ENCODE measurements at places on chromosomes 5 and 9.

GRCh38 chr9:38019731-38020130 lies 49.3 kb downstream of the SHB start:
- no peak for DNase-seq

DNA sequence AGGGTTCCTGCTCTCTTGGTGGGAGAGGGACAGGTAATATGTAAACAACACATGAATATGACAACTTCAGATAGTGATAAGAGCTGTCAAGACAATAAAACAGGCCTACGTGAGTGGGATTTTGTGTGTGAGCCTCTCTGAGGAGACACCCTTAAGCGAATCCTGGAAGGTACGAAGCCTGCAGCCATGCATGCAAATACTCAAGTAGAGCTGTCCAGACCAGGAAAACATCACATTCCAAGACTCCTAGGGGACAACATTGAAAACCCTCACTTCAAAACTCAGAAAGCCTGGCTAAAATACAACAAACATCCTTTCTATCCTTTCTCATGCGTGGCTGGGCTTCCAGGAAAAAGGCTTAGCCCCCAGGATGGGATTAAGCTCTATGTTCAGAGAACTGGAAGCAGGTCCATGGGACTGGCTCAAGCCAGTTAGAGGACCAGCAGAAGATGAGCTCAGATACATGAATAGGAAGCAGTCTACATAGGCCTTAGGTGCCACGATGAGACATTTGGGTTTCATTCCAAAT lies 124.8 kb upstream of the IQGAP2 start:
- no peak for DNase-seq

- no peak for DNase-seq
These were observed 32.2 kb upstream of the CDH18 start for GRCh38 chr5:20020247-20020646.

- no peak for DNase-seq
These were observed 16.9 kb upstream of the CPLX2 start for GRCh38 chr5:175854231-175855040.

DNA sequence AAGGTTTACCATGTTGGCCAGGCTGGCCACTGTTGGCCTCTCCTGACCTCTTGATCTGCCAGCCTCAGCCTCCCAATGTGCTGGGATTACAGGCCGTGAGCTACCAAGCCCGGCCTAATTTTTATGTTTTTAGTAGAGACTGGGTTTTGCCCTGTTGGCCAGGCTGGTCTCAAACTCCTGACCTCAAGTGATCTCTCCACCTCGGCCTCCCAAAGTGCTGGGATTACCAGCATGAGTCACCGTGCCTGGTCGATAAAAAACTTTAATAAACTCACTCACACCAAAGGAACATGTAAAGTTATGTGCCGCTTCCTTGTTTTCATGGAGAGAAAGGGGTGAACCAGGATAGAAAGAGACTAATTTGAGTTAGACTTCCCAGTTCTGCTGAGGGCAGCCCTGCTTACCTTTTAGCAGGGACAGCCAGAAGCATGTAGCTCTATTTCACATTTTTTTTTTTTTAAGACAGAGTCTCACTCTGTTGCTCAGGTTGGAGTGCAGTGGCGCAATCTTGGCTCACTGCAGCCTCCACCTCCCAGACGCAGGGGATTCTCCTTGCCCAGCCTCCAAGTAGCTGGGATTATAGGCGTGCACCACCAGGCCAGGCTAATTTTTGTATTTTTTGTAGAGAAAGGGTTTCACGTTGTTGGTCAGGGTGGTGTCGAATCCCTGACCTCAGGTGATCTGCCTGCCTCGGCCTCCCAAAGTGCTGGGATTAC lies 11.4 kb upstream of the HAUS6 start:
- DNase-seq: no peak

DNA sequence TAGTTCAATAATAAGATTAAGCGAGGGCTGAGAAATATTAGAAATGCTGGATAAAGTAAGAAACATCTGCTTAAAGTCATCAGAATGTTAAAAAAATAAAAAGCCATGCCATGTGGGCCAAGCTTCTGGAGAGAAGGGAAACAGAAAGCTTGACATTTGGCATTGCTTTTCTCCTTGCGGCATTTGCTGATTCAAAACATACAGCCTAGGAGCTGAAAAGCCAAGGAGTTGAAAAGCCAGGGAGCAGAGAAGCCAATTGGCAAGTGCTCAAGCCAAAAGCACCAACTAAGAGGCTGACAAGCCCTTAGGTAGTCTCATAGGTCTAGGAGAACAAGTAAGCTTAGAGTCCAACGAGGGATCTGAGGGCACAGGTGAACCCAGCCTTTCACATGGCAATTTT lies 754.3 kb downstream of the TLE4 start:
- DNase-seq: no peak

- DNase-seq: no peak
These were observed 70.6 kb downstream of the IQGAP2 start for GRCh38 chr5:76473661-76474060.

DNA sequence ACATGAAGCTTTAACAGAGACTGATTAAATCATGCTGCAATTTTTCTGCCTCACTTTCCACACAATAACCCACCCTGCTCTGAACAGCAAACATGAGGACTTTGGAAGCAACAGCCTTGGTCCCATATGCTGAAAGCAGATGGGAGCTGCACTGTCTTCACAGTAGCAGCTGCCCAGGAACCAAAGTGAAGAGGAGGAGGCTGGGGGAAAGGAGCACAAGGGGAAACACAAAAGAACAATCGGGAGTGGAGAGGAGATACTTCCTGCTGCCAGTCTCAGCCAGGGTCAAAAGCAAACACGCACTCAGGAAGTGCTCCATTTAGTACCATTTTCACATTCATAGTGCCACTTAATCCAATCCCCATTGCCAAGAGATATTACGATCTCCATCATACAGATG lies 183.3 kb upstream of the PUM3 start:
- no peak for DNase-seq

DNA sequence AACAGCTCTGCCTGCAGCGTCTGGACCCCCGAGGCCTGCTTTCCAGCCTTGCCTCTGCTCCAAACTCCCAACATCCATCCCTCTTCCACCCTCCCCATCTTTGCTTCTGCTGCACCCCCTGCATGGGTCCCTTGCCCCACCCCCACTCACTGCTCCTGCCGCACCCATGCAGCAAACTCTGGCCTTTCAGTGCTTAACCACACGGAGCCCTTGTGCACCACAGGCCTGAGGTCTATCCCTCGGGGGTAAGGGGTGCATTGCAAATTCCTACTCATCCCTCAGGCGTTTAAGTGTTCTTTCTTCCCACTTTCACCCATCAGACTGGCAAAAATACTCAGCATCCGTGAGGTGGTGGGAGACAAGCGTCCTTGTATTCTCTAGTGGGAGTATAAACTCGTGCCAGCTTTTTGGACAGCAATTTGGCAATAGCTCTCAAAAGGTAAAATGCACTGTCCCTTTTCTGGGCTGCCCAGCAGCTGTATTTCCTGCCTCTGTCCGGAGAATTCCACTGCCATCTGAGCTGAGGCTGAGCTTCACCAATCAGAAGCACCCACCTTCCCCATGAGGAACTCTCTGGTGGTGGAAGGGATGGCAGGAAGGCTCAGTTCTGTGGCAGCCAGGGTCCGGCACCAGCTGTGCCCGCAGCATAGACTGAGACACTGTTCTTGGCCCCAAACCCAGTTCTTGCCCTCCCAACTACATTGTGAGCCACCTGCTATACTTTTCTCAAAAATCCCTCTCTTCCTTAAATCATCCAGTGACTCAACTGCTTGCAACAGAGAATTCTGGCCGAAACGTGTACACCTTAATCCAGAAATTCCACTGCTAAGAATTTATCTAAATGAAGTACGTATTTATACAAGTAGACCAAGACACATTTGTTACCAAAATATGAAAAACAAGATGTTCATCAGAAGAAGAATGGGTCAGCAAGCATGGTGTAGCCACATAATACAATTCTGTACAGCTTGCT lies 15.0 kb downstream of the PSMB7 start:
- DNase-seq: no peak

GRCh38 chr5:145393426-145393825 lies 441.7 kb downstream of the PRELID2 start:
- no peak for DNase-seq

GRCh38 chr5:94248175-94248875 lies 370.1 kb downstream of the KIAA0825 start:
- DNase-seq: no peak

GRCh38 chr5:144577676-144578075 lies 407.0 kb downstream of the KCTD16 start:
- no peak for DNase-seq

GRCh38 chr9:98081477-98082219 lies 25.1 kb downstream of the NANS start:
- no peak for DNase-seq

- no peak for DNase-seq
These were observed 533 bp downstream of the DCANP1 start for GRCh38 chr5:135446615-135447014.

DNA sequence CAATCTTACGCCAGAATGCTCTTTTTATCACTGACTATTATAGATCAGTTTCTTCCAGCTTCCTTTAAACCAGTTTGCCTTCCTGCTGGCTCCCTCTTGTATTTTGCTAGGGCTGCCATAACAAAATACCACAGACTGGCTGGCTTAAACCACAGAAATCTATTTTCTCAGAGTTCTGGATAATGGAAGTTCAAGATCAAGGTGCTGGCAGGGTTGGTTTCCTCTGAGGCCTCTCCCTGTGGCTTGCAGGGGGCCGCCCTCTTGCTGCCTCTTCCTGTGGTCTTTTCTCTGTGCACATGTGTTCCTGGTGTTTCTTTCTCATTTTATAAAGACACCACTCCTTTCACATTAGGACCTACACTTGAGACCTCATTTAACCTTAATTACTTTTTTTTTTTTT lies 6.8 kb upstream of the FXN start:
- DNase-seq: no peak

Measured in endothelial cell (in vitro differentiated cells).